ENCODE measurements at places on chromosomes 11 and 22.

DNA sequence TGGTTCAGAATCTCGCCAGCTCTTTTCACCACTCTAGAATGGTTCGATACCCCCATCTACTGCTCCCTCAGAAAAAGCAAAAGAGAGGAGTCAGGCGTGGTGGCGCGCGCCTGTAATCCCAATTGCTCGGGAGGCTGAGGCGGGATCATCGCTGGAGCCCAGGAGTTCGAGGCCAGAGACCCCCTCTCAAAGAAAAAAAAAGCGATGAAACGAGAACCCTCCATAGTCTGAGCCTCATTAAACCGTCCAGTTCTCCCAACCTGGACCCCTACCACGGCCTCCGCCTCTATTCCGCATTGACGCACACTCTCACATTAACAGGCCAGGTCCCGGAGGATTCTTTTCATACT lies 439 bp downstream of the SPA17 start:
- no peak for DNase-seq

GRCh38 chr22:38882972-38883622 lies 11.1 kb upstream of the CBX6 start:
- DNase-seq, result no peak

DNA sequence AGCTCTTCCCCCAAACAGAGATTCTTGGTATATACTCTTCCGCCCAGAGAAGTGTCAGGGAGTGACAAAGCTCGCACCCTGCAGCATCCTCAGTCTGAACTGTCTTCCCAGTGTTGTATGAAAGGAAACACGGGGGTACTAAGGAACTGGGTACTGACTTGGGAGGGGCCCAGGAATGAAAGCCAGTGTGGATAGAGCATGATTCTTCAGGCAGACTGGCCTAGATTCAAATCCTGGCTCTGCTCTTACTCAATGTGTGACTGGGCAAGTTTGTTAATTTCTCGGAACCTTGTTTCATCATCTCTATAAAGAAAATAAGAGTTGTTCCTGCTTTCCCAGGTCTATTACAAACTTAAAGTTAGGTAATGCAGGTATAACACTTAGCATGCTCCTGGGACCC lies 266.0 kb upstream of the NARS2 start:
- DNase-seq, result no peak

DNA sequence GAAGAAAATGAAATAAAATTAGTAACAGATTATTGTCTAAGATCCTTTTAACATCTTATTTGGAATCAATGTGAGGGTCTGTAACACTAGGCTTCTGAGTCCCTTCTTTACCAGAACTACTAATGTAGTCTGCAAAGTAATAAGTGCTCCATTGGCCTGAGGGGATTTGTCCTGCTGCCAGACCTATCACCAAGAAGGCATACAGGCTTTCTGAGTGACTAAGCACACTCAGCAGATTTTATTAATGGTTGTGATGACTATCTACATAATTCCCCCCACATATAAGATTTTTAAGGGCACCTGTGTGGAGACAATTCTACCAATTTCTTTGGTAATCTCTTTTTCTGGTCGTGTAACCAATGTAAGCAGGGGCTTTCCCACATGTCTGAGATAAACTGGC lies 365.0 kb upstream of the FAT3 start:
- DNase-seq, result no peak
